Left lung (tissue), 14 donors: ENCODE measurements at places on chromosomes 6 and 20. TPM values are rescaled to one million over a fixed set of nuclear protein-coding genes. Genes with fewer than 3 reads are reported as not detected.
A peak's percentile ranks its signal among the peaks of the same experiment; 100 is the strongest.

DNA sequence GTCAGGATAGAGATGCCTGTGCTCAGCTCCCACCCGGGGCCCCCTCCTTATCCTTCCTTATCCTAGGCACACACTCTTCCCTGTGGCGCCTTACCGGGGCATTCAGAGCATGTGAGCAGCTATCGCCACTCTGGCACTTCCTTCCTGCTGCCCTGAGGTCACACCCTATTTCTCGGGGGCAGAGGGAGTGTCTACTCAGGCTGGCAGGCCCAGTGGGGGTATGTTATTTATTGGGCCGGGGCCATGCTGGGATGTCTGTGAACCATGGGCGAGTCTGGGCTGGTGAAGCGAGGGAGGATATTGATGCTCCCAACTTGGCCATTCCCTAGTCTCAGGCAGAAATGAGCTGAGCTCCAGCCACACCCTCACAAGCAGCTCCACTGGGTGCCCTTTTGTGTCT, 3.9 kb upstream of the LY6G6D start:
- H3K36me3 ChIP-seq: no peaks in the 10 kb centered on the region
- no peaks in the 10 kb centered on the region for H3K27me3 ChIP-seq
- no peak overlapping the region for H3K4me3 ChIP-seq
- DNase-seq: no peak
- H3K27ac ChIP-seq: no peak overlapping the region

The DEFB124 gene
- total RNA-seq: not detected

The MAS1 gene
- total RNA-seq: 0.03 TPM

GRCh38 chr6:117167520-117168271, 97.7 kb upstream of the VGLL2 start:
- no peak for DNase-seq
- no peaks in the 10 kb centered on the region for H3K36me3 ChIP-seq
- no peak overlapping the region for H3K4me3 ChIP-seq

DNA sequence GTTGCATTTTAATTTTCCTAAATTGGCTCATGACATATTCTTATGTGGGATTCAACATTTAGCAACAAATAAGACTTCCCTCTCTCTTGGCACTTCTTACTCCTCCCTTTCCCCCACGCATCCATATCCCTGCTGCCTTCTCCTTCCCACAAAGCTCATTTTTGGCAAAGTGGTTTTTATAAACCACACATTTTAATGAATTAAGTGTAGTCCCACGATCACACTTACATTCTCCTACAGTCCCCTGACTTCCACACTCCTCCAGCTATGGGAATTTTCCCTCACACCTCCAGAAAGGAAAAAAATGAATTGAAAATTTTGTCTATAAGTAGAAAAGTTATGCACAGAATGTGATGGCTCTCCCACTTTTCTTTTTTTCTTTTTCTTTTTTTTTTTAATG, 345.0 kb downstream of the CD83 start:
- H3K4me3 ChIP-seq: no peak overlapping the region
- peaks cover 7% of the 10 kb centered on the region for H3K4me1 ChIP-seq
- no peak overlapping the region for H3K27ac ChIP-seq
- H3K27me3 ChIP-seq: no peaks in the 10 kb centered on the region
- DNase-seq: no peak

The TINAG gene
- total RNA-seq: not detected

The MYLK2 gene
- not detected for total RNA-seq

DNA sequence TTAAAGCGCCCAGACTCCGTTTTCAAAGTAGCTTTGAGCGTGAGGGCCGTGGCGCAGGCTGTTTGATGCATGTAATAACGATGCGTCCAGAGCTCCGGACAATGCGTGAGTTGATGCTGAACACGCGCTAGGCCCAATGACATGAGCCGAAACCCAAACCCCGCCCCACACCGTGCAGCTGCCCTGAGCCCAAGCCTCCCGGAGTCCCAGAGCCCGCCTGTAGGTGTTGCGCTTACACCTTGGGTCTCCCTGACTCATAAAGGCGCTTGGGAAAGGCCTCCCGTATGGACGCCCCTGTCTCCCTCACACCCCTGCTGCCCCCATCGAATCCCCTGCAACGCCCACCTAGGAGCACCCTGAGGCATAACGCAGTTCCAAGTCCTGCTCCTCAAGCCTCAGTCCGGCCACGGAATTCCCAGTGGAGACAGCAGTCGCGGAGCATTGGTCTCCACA, 87.6 kb downstream of the ERMARD start:
- no peak overlapping the region for H3K4me3 ChIP-seq
- DNase-seq: no peak
- H3K4me1 ChIP-seq: no peaks in the 10 kb centered on the region
- no peak overlapping the region for H3K27ac ChIP-seq

The PACSIN1 gene
- 0.09 TPM for total RNA-seq

The HDGFL1 gene
- not detected for total RNA-seq

DNA sequence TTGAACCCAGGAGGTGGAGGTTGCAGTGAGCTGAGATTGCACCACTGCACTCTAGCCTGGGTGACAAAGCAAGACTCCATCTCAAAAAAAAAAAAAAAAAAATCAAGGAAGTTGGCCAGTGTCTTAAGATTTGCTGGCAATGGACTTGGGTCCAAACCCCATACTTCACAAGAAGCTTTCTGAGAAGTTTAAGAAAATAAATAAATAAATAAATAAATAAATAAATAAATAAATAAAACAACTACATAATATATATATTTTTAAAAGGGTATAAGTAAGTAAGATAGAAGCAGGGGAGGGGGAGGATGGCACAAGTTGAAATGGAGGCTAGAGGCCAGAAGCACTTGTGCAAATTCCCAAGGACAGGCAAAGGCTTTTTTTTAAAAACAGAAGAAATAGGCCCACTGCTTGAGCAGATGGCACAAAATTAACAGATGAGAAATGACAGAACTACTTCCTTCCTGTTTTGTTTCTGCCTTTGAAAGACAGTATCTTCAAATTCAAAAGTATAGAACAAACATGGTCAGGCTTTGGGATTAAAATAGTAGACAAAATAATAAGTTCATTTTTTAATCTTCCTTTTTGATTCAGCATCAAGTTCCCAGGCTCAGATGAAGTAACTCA, 287.7 kb downstream of the ALDH8A1 start:
- H3K4me1 ChIP-seq: peaks cover 3% of the 10 kb centered on the region
- H3K36me3 ChIP-seq: no peaks in the 10 kb centered on the region
- no peak for DNase-seq
- no peak overlapping the region for H3K27ac ChIP-seq

The PNLDC1 gene
- total RNA-seq: 0.23 TPM

- no peaks in the 10 kb centered on the region for H3K27me3 ChIP-seq
- H3K4me3 ChIP-seq: no peak overlapping the region
- H3K36me3 ChIP-seq: no peaks in the 10 kb centered on the region
- H3K27ac ChIP-seq: no peak overlapping the region
These were observed 21.8 kb upstream of the UFL1 start for GRCh38 chr6:96499781-96500180.

DNA sequence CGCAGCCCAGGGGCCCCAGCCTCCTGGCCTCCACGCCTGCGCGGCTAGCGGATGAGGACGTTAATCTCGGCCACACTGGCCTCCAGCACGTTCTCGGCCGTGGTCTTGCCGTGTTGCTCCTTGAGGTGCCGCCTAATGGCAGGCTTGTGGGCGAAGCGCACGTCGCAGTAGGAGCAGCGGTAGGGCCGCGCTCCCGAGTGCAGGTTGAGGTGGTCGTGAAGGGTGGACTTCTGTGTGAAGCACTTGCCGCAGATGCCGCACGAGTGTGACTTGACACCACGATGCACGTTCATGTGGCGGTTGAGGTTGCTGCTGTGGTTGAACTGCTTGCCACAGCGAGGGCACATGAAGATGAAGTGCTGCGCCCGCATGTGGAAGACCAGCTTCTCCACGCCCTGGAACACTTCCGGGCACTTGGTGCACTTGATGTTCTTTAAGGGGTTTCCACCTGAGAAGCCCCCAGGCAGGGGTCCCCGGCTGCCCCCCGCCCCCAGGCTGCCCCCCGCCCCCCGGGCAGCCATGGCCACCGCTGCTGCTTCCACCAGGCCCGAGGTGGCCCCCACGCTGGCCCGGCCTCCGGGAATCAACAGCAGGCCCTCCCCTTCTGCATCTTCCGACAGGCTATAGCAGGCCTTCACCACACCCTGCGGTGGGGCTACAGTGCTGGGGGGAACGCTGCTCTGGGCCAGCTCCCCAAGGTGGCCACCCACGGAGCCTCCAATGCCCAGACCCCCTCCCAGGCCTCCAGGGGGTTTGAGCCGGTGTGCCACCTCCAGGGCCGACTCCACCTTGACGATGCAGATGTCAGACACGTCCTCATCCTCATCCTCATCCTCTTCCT, 1.8 kb downstream of the ZBTB12 start:
- DNase-seq: no peak
- no peaks in the 10 kb centered on the region for H3K27me3 ChIP-seq
- no peak overlapping the region for H3K4me3 ChIP-seq
- H3K4me1 ChIP-seq: peaks cover 48% of the 10 kb centered on the region
- no peak overlapping the region for H3K27ac ChIP-seq

DNA sequence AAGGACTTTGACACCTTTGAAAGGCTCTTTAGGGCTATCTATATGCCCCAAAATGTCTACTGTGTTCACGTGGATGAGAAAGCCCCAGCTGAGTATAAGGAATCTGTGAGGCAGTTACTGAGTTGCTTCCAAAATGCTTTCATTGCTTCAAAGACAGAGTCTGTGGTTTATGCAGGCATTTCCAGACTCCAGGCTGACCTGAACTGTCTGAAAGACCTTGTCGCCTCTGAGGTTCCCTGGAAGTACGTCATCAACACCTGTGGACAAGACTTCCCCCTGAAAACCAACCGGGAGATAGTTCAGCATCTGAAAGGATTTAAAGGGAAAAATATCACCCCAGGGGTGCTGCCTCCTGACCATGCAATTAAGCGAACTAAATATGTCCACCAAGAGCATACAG, 65.2 kb downstream of the GCNT2 start:
- no peaks in the 10 kb centered on the region for H3K36me3 ChIP-seq
- no peak overlapping the region for H3K27ac ChIP-seq
- DNase-seq: no peak
- no peak overlapping the region for H3K4me3 ChIP-seq
- no peaks in the 10 kb centered on the region for H3K27me3 ChIP-seq

GRCh38 chr6:6057442-6058053, 50.8 kb upstream of the NRN1 start:
- peaks cover 26% of the 10 kb centered on the region for H3K27me3 ChIP-seq
- no peaks in the 10 kb centered on the region for H3K36me3 ChIP-seq
- no peak for DNase-seq
- no peaks in the 10 kb centered on the region for H3K4me1 ChIP-seq
- no peak overlapping the region for H3K27ac ChIP-seq

DNA sequence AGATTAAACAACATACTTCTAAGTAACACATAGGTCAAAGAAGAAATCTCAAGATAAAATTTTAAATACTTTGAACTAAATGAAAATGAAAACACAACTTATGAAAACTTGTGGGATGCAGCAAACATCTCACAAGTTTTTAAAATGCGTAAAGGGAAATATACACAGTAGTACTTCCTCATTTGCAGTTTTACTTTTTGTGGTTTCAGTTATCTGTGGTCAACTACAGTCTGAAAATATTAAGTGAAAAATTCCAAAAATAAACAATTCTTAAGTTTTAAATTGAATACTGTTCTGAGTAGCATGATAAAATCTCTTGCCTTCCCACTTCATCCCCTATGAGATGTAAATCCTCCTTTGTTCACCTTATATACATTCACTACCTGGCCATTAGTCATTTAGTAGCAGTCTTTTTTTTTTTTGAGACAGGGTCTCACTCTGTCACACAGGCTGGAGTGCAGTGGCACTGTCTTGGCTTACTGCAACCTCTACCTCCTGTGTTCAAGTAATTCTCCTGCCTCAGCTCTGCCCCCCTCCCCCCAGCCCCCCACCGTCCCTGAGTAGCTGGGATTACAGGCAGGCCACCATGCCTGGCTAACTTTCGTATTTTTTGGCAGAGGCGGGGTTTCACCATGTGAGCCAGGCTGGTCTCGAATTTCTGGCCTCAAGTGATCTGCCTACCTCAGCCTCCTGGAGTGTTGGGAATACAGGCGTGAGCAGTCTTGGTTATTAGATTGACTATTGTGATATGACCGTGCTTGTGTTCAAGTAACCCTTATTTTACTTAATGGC, 154.6 kb upstream of the AHI1 start:
- H3K27ac ChIP-seq: no peak overlapping the region
- no peaks in the 10 kb centered on the region for H3K4me1 ChIP-seq
- DNase-seq: no peak
- no peaks in the 10 kb centered on the region for H3K36me3 ChIP-seq

- no peak for DNase-seq
- no peak overlapping the region for H3K27ac ChIP-seq
- no peak overlapping the region for H3K4me3 ChIP-seq
- H3K36me3 ChIP-seq: no peaks in the 10 kb centered on the region
These were observed 22.2 kb downstream of the BMP7 start for GRCh38 chr20:57244221-57244585.

GRCh38 chr20:910870-911770, 5.0 kb downstream of the ANGPT4 start:
- no peak overlapping the region for H3K4me3 ChIP-seq
- H3K4me1 ChIP-seq: peaks cover 8% of the 10 kb centered on the region
- no peak for DNase-seq
- peak overlapping the region; percentile 3 for H3K27ac ChIP-seq

The EDN1 gene
- total RNA-seq: 23.2 TPM

- no peaks in the 10 kb centered on the region for H3K4me1 ChIP-seq
- H3K27me3 ChIP-seq: no peaks in the 10 kb centered on the region
- H3K36me3 ChIP-seq: peaks cover 7% of the 10 kb centered on the region
- H3K4me3 ChIP-seq: no peak overlapping the region
- no peak for DNase-seq
These were observed 133.7 kb downstream of the MYO6 start for GRCh38 chr6:75882734-75883133.

- no peak overlapping the region for H3K4me3 ChIP-seq
- H3K36me3 ChIP-seq: no peaks in the 10 kb centered on the region
- no peaks in the 10 kb centered on the region for H3K27me3 ChIP-seq
- H3K4me1 ChIP-seq: no peaks in the 10 kb centered on the region
- H3K27ac ChIP-seq: no peak overlapping the region
These were observed 738.4 kb downstream of the KIF16B start for GRCh38 chr20:15834857-15835256.

The LPA gene
- not detected for total RNA-seq

The MAP7 gene
- total RNA-seq: 16.8 TPM

DNA sequence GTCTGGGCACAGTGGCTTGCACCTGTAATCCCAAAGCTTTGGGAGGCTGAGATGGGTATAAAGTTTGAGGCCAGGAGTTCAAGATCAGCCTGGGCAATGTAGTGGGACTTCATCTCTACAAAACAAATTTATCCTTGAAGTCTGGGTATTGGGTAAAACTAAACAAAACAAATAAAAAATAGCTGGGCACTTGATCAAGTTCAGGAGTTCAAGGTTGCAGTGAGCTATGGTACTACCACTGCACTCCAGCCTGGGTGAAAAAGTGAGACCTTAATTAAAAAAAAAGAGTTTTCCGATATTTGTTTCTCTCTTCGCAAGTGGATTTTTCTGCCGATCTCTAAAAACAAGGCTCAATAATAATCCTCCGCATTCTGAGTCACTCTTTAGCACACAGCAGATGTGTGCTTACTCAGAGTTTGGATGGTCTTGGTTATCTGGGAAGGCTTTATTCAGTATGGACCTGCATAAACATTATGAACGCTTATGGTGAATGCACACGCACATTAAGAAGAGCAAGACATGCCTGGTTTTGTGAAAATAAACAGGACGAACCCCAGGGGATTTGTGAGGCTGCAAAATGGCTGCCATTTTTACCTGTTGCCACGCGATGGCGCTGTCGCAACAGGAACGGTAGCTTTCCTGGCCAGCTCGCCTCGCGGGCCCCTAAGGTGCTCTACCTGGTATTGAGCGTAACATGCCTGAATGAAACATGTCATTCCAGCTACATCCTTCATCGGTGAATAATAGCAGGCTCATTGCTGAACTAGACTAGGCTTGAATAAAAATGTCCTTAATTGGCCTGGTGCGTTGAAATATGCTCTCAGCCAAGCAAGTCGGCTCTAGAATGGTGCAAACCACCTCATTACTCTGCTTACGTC, 6.0 kb downstream of the OPN5 start:
- H3K27ac ChIP-seq: no peak overlapping the region
- H3K36me3 ChIP-seq: no peaks in the 10 kb centered on the region
- peaks cover 6% of the 10 kb centered on the region for H3K4me1 ChIP-seq
- peak; percentile 81 for DNase-seq
- no peaks in the 10 kb centered on the region for H3K27me3 ChIP-seq
